ENCODE measurements at places on chromosomes 2 and 18.

- DNase-seq, result no peak
Measured at GRCh38 chr2:231306791-231307393, 88.6 kb upstream of the B3GNT7 start.

DNA sequence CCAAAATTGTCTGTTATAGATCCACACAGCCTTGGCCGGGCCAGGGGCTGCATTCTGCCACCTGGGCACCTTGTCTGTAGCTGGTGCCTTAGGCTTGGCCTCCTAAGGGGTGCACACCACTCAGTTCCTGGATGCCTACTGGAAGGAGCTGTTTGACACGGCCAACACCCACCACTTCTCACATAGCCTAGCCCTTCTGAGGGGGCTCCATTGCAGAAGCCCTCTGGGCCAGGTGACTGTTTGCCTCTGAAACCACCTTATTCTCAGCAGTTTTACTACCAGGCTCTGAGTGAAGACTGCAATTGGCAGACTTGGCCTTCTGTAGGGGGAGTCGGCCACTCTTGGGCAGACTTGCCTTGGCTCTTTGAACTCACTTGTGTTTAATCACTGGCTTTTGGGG is 39.5 kb downstream of the EPHA4 start:
- DNase-seq, result no peak

DNA sequence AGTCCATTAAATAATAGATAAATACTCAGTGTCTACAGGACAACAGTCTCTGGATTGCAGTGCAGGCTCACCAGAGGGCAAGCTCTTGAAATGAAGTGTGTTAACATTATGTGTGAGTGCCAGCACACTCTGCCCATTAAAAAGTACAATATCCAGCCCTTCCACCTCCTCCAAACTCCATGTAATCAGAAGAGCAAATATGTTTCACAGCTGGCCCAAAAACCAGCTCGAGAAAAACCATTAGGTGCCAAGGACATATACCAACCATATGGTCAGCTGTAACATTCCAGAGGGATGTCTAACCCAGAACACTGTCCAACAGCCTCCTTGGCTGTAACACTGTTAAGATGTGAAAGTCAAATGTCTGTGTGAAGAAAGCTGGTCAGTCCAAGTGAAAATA is 112.2 kb downstream of the ZNF385B start:
- no peak for DNase-seq

DNA sequence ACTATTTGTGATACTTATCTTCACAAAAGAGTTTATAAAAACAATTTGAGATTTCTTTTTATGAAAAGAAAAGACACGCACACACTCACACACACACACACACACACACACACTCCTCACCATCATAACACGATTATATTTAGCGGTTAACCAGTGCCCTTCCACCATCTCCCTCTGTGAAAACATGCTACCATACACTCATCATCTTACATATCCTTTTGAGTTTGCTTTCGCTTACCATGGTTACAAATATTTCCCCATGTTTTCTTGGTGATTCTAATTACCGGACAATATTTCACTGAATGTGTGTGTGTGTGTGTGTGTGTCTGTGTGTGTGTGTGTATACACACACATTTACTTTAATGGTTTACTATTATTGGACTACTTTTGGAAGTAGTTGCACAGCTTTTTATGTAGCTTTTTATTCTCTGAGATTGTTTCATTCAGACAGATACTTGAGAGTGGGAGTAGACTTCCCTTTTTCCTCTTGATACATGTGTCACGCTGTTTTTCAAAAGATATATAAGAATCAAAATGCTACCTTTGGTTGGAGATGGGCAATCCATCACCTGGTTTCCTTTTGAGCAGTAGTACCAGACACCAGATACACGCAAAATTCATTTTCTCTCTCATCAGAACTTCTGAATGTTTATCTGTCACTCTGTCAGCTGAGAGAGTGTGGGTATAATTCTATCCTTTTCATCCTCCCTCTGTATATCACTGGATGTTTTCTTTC is 138.1 kb downstream of the SETBP1 start:
- DNase-seq, result no peak

- no peak for DNase-seq
Measured at GRCh38 chr2:10930721-10931516, 19.2 kb downstream of the KCNF1 start.

DNA sequence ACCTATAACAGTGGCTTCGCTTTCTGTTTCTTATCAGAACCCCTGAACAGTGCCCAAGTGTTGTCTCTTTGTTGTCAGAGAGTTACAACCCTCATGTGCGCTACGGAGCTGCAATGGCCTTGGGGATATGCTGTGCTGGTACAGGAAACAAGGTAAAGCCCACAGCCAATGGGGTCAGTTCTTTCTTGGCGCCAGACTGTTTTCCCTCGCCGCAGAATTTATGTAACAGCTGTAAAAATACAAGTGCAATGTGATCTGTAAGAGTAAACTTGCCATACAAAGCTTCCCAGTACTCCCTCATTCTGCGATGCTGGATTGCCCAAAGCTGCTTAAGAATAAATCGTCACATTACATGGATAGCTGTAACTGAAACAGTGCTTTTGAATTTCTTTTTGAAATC is 13.9 kb upstream of the HTR2B start:
- no peak for DNase-seq

- no peak for DNase-seq
Measured at GRCh38 chr2:121175326-121175725, 109.7 kb downstream of the TFCP2L1 start.

GRCh38 chr2:105744909-105745853 is at the start of gene NCK2:
Gene NCK2 (plus strand): TSS chr2:105744912. CDS start chr2:105855064, 110,152 bp downstream.
- no peak for DNase-seq

DNA sequence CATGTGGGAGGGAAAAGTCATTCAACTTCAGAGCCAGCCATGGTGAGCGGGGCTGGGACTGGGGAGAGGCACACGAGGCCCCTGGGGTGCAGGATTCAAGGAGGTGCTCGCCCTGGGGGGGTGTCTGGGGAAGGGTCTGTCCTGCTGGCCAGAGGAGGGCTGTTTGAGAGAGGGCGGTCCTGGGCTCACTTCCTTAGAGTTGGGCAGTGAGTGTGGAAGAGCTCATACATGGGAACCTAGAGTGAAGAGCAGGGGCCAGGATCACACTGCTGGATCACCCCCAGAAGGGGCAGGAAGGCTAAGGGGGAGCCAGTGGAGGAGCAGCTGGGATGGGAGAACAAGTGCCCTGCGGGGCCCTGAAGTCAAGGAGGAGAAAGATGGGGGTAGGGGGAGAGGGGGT is 6.5 kb downstream of the SH3BP4 start:
- no peak for DNase-seq

- no peak for DNase-seq
Measured at GRCh38 chr2:204791230-204791629, 246.0 kb downstream of the PARD3B start.

DNA sequence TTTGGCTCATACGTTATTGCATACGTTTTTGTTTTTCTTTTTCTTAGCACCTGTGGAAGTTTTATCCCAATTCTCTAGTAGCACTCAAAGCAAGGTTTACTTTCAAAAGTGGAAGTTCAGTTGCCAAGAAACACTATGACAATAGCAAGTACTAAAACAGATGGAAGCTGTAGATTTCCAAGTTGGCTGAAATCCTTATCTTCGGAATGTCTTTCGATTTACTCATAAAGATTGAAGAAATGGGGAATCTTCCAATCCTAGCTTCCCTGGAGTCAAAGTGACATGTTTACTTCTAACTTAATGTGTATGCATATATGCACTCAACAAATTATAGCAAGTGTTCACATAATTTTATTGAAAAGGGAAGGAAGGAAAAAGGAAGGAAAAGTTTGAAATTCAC is 307.4 kb downstream of the CTNNA2 start:
- no peak for DNase-seq

- no peak for DNase-seq
Measured at GRCh38 chr2:9280224-9280623, 73.6 kb downstream of the ASAP2 start.

GRCh38 chr2:237536083-237536415 is 30.3 kb upstream of the PRLH start:
- no peak for DNase-seq

DNA sequence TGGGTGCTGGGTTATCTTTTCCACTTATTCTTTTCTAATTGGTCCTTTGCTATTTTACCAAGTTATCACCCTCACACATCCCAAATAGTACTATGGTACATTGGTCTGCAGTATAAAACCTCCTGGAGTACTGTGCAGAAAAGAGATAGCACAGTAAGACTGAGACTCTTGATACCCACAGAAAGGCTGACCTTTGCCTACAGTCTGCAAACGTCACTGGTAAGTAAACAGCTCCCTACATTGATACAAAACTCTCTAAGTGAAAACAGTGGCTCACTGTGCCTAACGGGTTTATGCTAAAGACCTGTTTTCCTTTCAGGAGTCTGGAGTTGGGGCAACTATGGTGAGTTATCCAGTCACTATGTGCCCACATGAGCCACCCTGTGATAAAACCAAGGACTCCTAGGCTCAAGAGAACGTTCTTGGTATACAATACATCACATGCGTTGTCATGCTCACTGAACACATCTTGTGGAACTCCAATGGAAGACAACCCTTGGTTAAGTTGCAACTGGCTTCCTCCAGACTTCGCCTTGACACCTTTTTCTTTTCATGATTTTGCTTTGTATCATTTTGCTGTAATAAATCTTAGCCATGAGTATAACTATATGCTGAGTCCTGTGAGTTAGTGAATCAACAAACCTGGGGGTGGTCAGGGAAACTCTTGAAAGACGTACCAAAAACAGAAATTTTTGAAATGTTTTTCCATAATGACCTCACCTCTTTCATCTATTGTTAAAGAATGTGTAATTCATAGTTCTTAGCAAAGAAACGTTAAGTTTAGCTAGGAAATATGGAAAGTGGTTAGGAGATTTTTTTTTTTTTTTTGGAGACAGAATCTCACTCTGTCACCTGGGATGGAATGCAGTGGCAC is 104.9 kb downstream of the C2orf74 start:
- DNase-seq, result no peak

DNA sequence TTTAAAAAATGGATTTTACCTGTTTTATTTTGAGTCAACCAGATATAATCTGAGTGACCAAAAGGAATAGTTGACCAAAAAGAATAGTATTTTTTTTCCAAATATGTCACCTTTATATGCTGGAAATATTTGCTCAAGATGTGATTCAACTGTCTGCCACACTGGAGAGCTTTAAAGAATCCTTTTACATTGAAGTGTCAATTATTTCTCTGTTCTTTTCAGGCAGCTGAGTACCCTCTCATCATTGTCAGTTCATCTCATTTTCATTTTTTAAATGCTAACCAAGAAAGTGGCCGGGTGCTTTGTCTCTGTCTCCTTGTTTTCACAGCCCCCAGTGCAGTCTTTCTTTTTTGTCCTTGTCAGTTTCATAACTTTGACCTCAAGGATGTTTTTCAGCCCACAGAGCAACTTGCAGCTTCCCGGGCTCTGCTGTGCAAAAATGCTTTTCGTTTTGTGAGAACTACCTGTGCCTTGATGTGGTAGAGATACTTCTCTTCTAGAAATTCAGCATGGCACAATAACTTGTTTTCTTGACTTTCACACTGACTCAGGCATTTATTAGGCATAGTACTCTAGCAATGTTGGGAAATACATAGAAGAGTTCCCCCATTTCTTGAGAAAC is 23.4 kb upstream of the CERS6 start:
- DNase-seq, result no peak

GRCh38 chr2:153145470-153145978 is 333.0 kb downstream of the RPRM start:
- no peak for DNase-seq

DNA sequence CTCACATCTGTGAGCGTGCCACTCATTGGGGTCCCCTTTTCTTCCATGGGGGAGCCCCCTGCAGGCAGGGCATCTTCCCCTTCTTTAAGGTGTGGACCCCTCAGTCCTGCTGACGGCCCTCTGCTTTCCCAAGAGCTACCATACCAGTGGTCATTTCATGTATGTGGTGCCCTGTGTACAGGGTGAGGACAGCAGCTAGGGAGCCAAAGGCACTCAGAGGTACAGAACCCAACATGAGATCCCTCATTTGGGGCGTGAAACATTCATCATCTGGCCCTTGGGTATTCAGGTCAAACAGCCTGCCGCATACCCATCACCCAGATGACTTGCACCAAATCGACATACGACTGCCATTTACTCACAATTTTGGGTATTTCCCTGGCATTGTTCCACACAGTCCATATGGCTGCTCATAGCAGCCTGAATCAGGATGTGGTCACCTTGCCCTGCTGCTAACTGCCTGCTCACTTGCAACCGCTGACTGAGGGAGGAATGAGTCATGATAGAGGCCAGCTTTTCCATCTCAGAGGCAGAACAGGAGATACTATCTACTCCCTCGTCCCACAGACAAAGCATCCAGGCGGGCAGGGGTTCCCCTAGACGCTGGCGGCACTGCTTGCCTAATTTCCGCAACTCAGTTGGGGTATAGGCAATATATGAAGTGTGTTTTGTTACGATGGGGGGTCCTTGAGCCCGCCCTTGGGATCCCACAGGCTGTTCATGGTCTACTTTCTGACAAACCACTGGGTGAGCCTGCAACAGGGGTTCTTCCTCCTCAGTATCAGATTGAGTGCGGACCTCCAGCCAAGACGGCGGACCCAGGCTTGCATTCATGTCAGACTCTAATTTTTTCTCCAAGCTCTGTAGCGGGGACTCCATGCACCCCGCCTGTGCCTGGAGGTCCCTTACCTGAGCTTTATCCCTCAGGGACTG is 228.6 kb downstream of the SATB2 start:
- no peak for DNase-seq

GRCh38 chr2:211833582-211834279 is 704.9 kb downstream of the ERBB4 start:
- DNase-seq, result no peak

DNA sequence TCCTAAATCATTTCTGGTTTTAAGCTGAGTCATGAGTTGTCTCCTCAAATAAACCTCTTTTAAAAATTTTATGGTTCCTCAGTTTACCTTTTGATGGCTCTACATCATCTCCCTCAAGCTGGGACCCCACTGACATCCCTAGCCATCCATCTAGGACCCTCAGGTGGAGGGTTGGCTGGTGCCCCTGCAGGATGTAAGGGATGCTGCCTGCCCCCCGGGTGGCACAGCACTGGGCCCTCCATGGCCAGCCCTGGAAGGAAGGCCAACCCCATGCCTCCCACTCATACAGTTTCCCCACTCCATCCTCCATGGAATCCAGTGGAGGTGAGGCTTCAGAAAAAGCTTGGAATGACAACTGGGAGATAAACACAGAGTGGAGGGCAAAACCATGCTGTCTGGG is 17.2 kb upstream of the GPC1 start:
- no peak for DNase-seq

DNA sequence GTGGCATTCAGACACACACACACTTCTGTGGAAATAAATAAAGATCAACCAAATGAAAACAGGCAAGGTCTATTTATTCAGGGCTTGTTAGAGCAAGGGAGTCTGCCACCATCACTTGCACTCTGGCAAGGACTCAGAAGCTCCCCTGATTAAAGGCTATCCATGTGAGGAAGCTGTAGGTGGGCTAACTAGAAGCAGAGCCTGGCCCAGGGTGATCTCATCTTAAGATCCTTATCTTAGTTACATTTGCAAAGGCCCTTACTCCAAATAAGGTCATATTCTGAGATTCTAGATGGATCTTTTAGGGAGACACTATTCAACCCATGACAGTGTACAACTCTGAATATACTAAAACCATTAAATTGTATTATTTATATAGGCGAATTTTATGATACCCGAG is 190.0 kb upstream of the SRD5A2 start:
- DNase-seq, result no peak

Data from Right ventricle myocardium superior (tissue), 1 donor.